ENCODE measurements at places on chromosomes 2 and 18.

DNA sequence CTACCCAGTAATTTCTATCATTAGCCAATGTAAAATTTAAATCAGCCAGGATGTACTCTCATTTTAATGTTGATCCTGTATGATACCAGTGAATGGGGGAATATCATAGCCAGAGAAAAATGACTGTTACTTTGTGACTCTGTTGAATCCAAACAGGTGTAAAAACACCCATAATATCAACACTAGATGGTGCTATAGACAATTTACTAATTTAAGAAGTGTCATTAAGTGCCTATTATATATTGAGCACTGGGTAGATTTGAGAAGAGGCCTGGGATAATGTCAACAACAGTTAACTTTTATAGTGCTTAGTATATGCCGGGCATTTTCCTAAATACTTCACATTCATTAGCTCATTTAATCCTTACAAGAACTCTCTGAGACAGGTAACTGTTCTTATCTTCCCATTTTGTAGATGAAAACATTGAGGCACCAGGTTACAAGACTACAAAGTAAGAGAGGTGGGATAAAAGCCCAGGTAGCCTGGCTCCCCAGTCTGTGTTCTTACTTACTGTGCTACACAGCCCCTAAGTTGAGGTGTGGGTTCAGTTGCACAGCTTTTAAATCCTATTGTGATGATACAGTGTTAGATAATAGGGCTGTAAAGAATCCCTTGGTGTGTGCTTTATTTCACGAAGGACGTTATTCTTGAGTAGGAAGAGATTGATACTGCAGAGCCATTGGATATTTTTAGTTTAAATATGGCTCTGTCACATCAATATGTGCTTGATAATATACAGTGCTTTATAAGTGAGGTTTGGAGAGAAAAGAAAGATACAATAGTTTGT is 325.5 kb downstream of the AGPS start:
- no peak for DNase-seq

DNA sequence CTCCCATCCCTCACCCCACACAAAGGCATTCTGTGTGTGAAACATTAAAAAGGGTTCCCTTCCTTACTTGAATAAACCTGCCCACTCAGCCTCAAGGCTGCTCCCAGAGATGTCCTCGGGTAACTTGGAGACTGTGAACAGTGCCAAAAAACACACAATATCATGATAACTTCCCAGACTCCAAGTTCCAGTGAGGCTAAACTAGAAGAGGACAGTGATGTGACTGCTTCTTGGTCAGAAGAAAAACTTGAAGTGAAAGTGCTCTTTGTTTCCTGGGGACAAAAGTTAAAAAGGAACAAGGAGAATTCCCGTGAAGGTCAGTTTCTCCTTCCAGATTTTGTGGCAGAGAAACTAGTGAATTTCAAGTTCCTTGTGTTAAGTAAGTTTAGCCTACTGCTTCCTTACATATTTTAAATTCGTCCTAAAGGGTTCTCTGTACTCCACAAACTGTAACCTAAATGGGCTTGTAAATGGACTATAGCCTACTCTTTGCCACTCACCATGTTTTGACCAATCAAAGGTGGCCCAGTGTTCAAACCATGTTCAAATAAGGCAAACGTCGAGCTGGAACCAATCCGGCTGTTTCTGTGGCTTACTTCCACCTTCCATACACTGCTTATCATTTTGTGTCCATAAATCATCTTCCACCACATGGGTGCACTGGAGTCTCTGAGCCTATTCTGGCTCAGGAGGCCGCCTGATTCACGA is 20.4 kb downstream of the TPRKB start:
- no peak for DNase-seq

DNA sequence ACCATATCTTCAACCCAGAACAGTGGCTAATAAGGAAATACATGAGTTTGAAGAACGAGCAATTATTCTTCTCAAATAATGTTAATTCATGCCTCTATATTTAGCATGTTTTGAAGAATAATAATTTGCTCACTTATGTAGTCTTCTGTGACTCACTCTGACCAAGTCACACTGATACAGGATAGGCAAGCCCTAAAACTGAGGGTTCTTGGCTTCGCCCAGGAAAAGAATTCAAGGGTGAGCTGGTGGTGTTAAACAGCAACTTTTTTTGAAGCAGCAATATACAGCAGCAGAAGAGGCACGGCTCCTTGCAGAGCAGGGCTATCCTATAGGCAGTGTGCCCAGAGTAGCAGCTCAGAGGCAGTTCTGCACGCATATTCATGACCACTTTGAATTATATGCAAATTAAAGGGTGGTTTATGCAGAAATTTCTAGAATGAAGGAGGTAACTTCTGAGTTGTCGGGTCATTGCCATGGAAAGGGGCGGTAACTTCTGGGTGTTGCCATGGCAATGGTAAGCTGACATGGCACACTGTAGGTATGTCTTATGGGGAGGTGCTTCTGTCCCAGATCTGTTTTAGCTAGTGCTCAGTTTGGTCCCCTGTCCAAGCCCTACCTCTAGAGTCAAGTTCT is 200.6 kb downstream of the RND3 start:
- no peak for DNase-seq

- no peak for DNase-seq
Observed at GRCh38 chr2:100870652-100871531, 51.0 kb downstream of the NPAS2 start.

GRCh38 chr2:84946204-84947009 is 24.6 kb upstream of the KCMF1 start:
- DNase-seq: no peak

DNA sequence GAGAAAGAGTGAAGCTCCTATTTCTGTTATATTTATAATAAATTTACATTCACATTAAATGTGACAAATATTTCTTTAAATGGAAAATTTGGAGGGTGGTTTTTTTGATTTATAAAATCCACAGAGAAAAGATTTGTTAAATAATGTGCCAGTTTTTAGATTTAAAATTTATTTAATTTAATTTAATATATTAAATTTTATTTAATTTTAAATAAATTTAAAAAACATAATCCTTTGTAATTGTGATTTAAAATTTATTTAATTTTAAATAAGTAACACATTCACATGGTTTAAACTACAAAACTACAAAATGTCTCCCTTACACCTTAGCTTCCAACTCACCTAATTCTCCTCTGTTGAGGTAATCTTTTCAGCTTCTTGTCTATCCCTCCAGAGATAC is 123.3 kb downstream of the UBE2E3 start:
- no peak for DNase-seq

GRCh38 chr18:62850619-62851306 is 135.4 kb downstream of the PHLPP1 start:
- no peak for DNase-seq

GRCh38 chr2:143110758-143111428 is 18.3 kb upstream of the ARHGAP15 start:
- DNase-seq: no peak

DNA sequence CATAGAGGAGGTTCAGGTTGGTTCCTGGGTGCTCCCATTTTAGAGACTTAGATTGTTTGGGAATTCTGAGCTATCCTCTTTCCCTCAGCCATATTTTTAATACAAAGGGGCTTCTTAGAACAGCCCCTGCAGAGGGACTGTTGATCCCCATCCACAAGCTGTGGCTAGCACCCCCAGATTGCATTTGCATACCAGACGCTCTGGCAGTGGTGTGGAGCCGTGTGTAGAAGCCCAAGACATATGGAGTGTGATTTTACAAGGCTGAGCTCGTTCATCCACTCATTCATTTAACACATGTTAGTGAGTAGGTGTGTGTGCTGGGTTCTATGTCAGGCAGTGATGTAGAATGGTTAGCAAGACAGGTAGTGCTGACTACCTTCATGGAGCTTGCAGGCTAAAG is 166.7 kb upstream of the BOD1L2 start:
- DNase-seq: no peak

GRCh38 chr18:53503914-53504441 is 720.5 kb downstream of the MBD2 start:
- no peak for DNase-seq

GRCh38 chr2:181474222-181474881 is 17.2 kb downstream of the ITGA4 start:
- DNase-seq: no peak

DNA sequence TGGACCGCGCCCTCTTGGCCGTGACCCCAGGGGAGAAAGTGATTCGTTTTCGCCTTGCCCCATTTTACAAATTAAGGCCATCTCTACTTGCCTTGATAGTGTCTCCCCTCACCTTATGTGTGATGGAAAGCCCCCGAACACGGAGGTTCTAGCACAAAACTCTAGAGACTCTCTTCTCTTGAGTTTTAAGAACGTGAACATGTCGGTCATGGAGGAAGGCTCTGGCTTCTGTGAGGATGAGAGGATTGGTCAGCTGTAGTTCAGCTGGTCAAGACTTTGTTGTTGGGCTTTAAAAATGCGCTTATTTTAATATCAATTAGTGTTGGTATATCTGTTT is 828 bp downstream of the DYNC1I2 start:
- no peak for DNase-seq

- DNase-seq: no peak
Observed at GRCh38 chr18:28757466-28758008, 580.6 kb upstream of the CDH2 start.

DNA sequence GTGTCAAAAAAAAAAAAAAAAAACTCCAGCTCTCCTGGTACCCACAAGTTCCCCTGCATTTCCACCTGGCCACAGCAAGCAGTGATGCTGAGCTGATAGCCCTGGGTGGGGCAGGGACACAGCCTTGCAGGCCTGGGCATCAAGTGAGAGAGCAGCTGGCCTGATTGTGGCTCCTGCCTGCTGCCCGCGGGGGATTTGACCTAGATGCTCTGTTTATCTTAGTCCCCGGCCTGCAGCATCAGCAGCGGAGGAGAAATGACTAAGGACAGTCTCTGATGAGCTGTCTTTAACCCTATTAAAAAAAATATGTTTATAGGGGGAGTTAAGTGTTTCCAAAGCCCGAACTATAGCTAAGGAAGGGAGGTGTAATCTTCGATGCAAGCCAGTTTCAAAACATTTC is 102.6 kb downstream of the MTCL1 start:
- DNase-seq: no peak

- DNase-seq: no peak
Observed at GRCh38 chr2:110770959-110771431, 38.6 kb downstream of the ACOXL start.

DNA sequence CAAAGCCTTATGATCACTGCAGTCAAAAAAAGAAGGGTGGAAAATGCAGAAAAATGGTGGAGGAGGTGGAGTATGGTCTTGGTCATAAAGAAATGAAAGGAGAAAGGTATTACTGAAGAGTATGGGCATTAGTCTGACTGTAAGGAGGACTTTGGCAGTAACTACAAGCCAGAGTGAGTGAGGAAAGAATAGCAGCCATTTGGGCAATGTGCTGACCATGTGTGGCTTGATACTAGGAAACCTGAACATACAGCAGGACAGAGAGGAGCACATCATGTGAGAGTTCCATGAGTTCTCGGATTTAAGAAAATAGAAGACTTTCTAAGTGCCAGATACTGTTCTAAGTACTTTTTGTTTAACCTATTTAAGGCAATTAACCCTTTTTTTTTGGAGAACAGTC is 8.5 kb downstream of the DTNA start:
- DNase-seq: no peak

DNA sequence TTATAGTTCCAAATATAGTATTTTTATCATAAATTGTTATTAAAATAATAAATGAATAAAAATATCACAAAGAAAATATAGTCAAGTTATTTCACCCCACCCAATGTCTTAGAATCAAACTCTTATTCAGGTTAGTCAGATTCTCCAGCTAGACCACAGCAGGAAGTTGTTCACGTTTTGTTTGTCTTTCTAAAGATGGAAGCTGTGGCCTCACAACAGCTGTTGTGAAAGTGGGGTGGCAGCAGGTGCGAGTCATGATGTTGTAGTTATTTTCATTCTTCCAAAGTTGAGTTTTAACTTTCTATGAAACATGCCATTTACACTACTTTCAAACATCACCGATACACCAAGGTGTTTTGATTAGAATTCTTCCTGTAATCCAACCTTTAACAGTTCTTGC is 272.9 kb downstream of the SLC8A1 start:
- no peak for DNase-seq

GRCh38 chr2:47456851-47457250 is 53.9 kb downstream of the MSH2 start:
- no peak for DNase-seq

- DNase-seq: no peak
Observed at GRCh38 chr2:186848873-186849578, at the start of gene ZSWIM2. Gene ZSWIM2, minus strand, starts transcription at chr2:186849170. Its CDS starts 40 bp downstream, at chr2:186849130.

GRCh38 chr18:53984021-53984420 is 240.4 kb downstream of the MBD2 start:
- DNase-seq: no peak

DNA sequence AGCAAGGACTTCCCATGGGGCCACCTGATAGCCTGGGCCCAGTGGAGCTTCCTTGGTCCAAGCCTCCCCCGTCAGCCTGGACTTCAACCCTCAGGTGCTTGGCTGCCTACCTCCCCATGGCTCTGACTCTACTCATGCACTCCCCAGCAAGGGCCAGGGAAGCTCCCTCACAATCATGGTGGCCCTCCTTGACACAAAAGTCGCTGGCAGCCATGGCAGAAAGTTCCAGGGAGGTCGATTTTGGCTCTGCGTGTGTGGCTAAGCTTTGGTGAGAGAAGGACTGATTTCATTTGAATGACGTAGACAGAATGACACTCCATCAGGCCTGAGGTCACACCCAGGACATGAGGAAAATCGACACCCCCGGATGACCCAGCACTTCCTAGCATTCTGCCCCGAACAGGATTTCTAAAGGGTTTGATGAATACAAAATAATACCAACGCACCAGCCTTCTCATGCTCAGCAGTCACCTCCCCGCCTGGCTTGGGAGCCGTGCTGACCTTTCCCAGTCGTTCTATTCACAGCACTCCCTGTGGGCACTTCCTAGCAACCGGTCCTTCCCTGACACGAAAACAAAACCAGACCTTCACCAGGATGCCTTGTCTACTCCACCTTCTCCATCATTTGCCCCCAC is 52.7 kb downstream of the LBH start:
- no peak for DNase-seq

DNA sequence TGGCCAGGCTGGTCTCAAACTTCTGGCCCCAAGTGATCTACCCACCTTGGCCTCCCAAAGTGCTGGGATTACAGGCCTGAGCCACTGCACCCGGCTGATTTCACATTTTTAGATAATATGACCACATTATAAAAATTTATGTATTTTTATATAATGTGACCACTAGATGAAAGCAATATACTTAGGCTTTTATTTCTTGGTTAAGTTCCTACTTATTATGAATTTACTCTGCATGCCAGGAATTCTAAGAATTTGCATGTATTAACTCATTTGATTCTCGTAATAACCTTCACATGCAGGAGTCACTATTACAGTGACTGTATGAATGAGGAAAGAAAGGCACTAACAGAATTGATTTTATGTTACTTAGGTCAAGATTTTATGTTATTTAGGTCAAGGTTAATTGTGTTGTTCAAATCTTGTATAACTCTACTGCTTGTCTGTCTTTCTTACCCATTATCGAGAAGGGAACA is 25.6 kb upstream of the CASP8 start:
- no peak for DNase-seq

Measured in cortex of kidney (tissue), 1 donor.